Urothelium cell line (cell line): ENCODE measurements at places on chromosomes 2 and 18.
A peak's percentile ranks its signal among the peaks of the same experiment; 100 is the strongest.

GRCh38 chr2:151860613-151861146, 32.5 kb upstream of the ARL5A start:
- no peak for DNase-seq

GRCh38 chr18:62453864-62454263, 69.0 kb upstream of the ZCCHC2 start:
- DNase-seq = no peak

DNA sequence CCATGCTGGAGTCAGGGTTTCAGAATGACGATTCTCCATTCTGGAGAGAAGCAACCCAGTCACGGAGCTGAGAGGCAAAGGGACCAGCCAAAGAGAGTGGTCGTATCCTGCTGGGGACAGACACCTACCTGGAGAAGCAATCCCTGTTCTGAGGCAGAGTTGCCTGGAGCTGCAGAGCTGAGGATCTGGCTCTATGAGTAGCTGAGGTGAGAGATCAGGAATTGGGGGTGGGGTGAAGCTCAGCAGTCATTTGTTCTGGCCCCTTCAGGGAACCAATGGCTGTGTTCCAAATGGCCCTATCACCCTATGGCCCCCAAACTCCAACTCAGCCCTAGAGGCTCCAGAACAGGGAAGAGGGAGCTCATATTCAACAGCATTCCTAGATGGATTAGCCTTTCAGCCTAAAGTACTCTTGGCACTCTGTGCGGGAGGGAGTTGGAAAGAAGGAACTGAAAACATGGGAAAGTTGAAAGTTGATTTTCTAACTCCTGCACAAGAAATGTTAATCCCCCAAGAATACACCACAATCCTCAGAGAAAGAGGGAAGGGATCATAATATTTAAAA, 3.3 kb upstream of the ATRAID start:
- DNase-seq = no peak

DNA sequence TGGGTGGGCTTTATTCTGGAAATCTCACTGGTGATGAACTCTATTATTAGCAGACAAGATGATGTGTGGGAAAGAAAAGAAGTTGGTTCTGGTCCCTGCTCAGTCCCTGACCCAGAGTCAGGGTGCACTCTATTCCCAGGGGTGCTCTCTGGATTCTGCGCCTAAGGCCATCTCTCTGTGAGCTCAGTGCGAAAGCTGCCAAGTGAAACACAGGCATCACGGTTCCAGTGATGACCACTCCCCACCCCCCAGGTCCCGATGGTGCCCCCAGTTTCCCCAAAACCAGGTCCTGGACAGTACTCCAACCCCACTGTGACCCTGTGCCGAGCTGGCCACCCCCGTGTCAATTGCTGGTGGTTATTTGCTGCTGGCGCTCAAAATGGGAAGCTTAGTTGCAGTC, 30.1 kb downstream of the RHOB start:
- no peak for DNase-seq

GRCh38 chr2:54176577-54176976, 61.2 kb downstream of the ACYP2 start:
- peak; percentile 29 for DNase-seq

DNA sequence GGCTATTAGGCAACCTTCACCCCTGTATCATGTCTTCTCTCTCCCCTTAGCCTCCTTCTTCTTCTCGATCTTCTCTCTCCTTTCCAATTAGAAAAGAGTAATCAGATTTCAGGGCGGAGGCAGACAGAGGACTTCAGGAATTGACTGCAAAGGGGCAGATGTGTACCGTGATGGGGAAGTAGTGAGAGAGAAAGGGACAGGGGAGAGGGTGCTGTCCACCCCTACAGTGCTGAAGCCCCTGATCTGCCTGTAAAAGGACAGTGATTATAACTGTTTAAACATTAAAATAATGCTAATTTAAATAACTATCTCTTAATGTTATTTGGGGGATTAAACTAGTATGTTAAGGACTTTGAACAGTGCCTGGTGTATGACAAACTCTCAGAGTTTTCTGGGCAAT, 178.5 kb downstream of the ACTR3 start:
- peak; percentile 45 for DNase-seq

- DNase-seq = no peak
Observed at GRCh38 chr2:196128749-196129148, 42.6 kb downstream of the STK17B start.

DNA sequence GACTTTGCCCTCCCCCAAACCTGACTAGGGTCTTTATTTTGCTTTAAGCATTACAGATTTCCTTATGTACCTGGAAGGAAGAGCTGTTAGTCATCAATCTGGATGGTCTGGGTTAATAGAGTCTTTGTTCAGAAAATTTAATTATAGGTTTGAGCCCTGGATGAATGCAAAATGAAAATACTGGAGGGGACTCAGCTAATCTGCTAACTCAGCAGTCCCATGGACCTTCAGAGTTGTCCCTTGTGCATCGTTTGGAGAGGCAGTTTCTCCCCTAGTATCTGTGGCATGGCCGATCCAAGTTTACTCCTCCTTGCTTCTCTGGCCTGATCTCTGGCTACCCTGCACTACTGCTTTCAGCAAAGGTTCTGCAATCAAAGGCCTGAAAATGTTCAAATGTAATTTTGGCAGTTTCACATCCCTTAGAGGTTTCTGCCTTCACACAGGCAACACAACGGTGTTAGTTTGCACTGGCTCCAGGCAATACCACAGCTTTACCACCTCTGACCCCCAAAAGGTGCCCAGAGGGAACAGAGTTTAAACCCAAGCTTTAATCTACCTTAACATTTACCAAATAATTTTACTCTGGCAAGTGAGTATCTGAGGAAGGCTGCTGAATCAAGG, 134.3 kb downstream of the THADA start:
- DNase-seq = no peak

- no peak for DNase-seq
Observed at GRCh38 chr2:37523814-37524362, 147.6 kb downstream of the CDC42EP3 start.

- DNase-seq = no peak
Observed at GRCh38 chr2:195343540-195343939, 313.5 kb upstream of the SLC39A10 start.

GRCh38 chr18:39801848-39802247, 2153.2 kb upstream of the PIK3C3 start:
- no peak for DNase-seq

GRCh38 chr2:64101141-64101591, 43.1 kb downstream of the PELI1 start:
- DNase-seq = no peak

DNA sequence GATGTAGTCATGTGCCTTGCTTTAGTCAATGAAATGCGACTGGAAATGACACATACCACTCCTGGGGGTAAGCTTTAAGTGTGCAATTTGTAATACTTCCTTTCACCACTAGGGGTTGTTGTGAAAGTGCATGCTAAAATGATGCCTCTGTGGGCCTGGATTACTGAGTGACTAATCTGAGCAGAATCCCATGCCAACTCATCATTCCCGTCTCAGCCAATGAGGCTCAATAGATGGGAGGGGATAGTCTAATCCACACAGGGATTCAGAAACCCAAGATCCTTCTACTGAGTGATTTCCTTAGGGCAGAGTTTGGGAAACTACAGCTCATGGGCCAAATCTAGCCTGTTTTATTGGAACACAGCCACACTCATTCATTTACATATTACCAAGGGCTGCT, 54.0 kb downstream of the HRH4 start:
- peak; percentile 6 for DNase-seq

DNA sequence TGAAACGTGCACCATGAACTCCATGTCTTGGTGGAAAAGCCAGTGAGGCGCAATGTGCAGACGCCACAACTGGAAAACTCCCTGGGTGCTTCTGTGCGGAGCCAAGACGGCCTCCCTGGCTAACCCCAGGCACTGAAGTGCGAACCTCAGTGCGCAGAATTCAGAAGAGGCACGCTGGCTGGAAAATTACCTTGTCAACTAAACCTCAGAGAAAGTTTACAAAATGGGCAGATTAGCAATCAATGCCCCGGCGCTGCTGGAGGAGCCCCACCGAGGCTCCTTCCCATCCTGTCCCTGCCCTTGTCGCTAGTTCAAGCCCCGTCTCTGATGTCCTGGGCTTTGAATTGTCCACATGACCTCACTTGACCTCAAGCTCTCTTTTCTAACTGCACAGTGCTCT, 22.2 kb downstream of the SNORC start:
- no peak for DNase-seq

DNA sequence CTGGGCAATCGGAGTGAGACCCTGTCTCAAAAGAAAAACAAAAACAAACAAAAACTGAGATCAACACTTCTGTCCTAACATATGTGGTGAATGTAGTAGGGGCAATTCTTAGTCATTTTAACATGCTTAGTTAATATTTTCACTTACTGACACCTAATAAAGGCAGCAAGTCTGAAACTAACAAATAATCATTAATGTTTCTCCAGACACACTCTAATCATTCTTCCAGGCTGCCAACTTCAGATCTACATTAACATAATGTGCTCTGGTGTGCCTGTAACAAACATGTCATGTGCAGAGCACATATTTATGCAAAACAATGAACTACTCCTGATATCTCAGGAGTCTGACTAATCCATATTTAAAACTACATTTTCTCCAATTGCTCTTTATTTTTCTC, 6.0 kb downstream of the KRCC1 start:
- DNase-seq = no peak

DNA sequence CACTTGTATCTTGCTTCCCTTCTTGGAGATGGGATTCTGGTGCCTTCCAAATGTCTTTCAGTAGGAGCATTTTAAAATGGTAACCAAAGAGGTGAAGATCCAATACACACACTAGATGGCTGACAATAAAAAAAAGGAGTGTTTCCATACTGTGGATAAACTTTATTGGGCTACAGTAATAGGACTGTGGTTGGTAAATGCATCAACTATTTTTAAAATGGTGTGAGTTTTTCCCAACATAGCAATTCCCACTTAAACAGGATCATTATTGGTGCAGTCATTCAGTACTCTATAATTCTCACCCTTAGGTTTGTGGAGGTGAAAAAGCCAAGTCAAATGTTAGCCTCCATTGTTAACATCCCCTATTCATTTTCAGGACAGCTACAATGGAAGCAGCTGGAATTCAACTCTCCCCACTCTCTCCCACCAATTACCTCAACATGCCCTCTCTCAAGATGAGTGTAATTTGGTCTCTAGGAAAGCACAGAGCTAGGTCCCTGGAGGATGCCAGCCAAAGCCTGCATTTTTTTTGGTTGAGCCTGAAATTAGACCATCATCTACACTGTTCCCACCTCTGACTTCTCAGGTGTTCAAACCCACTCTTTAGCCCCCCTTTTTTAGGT, 273.3 kb downstream of the TCF4 start:
- DNase-seq = no peak

DNA sequence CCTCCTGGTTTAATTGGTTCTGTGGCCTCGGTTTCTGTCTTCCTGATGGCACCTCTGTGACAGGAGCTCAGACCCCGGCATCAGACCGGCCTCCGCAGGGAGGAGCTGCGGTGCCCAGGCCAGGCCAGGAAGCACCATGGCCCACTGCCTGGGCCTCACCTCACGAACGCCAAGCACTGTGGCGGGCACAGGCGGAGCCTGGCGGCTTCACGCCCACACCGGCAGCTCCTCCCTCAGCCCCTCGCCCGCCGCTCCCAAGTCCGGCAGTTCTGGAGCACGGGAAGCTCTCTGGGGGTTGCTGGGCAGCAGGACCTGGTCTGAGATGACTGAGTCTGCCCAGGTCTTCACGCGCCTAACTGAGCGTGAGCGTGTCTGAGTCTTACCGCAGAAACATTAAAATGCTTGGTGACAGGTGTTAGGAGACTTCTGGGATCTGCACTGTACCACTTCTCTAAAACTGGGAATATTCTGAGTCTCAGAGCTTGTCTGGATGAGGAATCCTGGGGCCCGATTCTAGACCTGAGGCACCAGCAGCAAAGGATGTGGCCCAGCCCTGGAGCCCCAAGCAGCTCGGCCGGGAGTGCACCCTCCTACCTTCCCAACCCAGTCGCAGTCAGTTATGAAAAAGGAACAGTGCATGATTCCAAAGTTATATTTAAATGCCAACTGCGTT, 21.9 kb downstream of the RTP5 start:
- no peak for DNase-seq

DNA sequence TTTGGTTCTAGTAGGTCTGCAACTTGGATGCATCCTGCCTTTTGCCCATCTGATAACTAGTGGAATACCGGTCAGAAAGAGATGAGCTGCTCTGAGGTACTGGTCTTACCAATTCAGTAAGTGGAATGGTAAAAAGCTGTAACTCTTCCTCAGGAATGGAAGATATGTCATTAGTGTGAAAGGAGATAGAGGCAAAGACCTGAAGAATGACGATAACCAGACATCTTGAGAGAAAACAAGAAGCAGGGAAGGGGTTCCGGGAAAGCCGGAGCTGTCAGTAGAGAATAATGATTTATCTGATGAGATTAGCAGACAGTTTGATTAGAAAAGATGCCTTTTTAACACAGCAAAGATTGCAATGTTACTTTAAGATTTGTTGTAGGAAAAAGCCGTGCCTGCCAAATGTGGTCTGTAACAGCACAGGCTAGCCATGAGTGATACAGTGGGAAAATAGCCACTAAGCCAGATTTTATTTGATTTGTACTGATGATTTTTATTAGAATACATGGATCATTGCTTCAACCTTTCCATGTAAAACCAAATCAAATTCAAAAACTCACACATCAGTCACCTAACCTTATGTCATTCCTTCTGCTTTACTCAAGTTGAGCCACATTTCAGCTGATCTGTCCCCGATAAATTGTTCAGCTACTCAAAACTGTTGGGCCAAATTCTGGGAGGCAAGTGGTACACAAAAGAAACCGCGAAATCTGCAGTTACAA, 110.0 kb downstream of the TCF4 start:
- no peak for DNase-seq

DNA sequence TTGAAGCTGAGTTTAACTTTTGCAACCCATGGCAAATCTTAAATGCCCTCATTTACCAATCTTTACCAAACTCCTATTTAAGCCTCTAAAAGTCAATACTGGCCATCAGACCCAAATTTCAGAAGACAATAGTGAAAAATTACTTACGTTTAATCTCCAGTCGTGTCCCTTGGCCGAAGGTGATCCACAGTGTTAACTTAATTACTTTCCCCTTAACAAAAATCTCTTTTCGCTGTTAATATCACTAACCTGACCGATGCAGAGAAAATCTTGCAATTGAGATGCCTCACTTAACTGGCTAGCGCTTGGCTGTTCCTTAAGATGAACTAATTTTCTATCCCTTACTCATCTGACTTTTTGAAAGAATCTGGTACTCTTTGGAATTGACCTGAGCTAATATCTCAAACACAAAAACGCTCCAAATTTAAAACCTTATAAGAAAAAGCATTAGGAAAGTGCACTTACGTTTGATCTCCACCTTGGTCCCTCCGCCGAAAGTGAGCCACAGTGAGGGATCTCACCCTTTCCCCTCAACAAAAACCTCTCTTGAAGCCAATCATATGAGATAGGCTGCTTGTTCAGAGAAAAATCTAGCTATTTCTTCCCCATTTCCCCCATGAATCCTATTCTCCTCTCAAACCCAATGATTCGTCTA, 169.1 kb downstream of the RPIA start:
- no peak for DNase-seq

DNA sequence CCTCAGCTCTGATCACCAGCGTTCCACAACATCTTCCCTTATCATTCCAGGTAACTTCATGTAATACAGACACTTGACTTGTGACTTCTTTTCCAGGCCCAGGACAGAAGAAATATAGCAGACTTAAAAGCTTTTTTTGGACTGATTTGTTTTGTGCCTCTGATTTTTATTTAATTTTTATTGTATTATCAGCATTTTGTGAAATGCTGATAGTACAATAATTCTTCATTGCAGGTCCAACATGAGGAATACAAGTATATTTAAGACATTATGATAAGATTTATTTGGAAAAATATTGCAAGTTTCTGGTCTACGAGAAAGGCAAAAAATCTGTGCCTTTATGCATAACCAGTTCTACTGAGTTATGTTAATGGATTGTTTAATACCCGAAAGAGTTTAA, 94.5 kb upstream of the THUMPD2 start:
- no peak for DNase-seq

GRCh38 chr2:71613403-71613952, 160.1 kb downstream of the DYSF start:
- DNase-seq = no peak
